Activated CD4-positive, CD25-positive, alpha-beta regulatory T cell (primary cell): ENCODE measurements at places on chromosomes 7 and 10.

- DNase-seq = no peak
Observed at GRCh38 chr7:106413446-106413845, 128.7 kb upstream of the NAMPT start.

DNA sequence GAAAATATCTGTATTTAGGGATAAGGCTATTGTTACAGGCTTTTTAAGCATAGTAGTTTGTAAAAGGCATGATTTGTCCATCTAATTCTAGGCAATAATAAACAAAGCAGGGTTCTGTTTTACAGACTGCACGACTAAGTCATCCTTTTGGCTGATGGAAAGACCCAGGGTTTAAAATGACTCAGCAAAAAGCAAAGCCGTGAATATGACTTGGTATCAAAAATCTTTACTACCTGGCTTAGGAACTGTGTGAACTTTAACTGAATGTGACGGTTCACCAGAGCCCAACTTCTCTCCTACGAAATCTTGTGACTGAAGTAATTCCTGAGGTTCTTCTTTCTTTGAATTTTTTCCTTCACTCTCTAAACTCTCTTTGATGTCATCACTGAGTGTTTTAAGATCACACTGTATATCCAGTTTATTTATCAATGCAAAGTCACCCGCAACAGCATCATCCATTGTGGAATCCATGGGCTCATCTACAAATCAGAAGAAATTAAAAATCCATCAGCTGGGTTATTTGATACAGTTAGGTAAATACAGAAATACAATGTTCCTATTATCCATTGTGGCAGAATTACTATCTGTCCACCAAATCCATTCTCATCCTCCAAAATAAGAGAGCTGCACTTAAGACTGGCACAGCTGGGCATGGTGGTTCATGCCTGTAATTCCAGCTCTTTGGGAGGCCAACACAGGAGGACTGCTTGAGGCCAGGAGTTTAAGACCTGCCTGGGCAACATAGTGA is 17.0 kb downstream of the ATE1 start:
- DNase-seq = no peak

DNA sequence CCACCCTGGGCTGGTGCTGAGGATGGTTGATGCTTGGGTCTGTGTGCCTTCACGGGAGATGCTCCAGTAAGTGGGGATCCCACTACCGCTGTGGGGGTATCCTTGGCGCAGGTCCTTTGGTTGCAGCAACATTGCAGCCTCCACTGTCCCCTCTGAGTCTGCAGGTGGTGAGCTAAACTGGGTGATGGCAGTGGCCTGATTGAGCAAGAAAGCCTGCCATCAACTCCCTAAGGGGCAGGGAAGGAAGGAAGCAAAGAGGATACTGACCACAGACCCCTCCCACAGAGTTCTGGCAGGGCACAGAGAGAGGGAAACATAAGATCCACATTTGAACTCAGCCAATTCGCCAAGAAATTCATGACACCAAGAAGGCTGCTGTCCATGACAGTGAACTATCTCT is 43.2 kb downstream of the MYO1G start:
- no peak for DNase-seq

GRCh38 chr7:82985144-82985802 is 177.4 kb downstream of the PCLO start:
- DNase-seq = no peak

GRCh38 chr7:129435414-129435829 is 1.2 kb downstream of the STRIP2 start:
- no peak for DNase-seq
